ENCODE measurements at places on chromosomes 12 and 14.

GRCh38 chr12:75378354-75378753 lies 12.5 kb upstream of the GLIPR1L2 start:
- no peak for DNase-seq

GRCh38 chr14:62864588-62864987 lies 180.7 kb downstream of the KCNH5 start:
- DNase-seq: no peak

GRCh38 chr12:128698301-128698972 lies 125.3 kb downstream of the SLC15A4 start:
- DNase-seq: no peak

GRCh38 chr12:90987520-90987919 lies 17.3 kb downstream of the EPYC start:
- no peak for DNase-seq

GRCh38 chr14:44962334-44963043 lies 499 bp downstream of the TOGARAM1 start:
- DNase-seq: peak; percentile 57

DNA sequence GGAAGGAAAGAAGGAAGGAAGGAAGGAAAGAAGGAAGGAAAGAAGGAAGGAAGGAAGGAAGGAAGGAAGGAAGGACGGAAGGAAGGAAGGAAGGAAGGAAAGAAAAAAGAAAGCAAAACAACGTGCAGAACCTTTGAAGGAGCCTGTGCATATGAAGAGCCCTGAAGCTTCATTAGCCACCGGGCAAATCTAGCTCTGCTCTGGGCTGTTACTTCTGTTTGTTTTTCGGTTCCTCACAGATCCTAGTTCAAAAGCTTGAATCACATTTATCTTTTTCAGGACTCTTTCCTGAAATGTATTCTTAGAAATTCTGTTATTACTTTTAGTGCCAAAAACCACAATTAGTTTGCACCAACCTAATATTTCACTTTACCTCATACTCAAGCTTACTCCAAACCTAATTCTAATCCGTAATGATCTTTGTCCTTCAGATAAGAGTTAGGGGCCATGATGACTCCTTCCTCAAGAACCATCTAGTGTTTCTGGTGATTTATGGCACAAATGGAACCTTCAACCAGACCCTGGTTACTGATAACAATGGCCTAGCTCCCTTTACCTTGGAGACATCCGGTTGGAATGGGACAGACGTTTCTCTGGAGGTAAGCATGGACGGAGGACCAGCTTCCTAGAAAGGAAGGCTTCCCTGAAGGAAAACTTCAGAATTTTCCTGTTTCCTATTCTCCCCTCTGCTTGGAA lies 18.7 kb downstream of the A2ML1 start:
- DNase-seq: no peak

GRCh38 chr12:45464699-45465098 lies 248.8 kb downstream of the ANO6 start:
- DNase-seq: no peak

DNA sequence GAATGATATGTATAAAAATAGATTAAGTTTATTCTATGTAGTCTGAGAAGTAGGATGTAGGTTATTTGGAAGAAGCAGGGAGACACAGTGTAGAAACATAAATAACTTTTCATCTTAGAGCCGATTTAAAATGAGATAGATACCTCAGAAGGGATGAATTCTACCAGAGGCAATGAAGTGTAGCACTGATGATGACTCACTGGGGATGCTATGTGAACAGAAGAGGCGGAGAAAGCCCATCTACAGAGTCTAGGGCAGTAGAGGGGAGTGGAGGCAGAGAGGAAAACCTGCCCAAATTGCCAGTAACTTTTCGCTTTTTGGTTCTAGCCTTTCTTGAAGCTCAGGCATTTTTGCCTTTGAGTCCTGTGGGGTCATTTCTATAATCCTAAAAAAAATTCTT lies 451.8 kb downstream of the ATP23 start:
- no peak for DNase-seq

DNA sequence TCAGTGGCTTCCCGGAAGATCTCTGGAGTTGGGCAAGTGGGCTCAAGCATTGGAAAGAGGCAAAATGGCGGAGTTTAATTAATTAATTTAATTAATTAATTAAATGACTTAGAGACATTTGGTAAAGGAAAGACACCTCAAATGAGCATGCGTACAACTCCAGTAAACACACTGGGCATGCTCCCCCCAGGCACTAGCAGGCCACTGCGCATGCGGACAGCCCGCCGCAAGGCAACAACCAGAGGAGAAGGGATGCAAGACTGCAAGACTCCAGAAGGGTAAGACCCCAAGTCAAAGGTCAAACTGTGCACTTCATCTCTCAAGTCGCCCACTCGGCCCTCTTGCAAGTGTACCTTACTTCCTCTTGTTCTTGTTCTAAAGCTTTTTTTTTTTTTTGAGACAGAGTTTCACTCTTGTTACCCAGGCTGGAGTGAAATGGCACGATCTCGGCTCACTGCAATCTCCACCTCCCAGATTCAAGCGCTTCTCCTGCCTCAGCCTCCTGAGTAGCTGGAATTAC lies 57.8 kb upstream of the PSMC1 start:
- no peak for DNase-seq

DNA sequence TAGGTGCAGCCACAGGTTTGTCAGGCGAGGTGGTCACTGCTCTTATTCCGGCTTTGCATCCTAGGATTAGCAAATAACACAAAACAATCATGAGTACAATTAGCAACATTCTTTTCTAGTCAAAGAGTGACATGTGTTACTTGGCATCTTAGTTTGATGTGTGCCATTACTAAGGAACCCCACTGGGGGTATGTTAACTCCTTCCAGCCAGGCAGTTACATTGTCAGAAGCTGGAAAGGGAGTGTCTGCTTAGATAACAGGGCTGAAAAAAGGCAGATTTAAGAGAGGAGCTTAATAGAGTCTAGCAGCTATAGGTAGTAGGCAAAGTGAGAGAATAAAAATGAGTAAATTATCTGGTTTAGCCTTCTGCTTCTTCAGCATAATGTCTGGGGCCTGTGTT lies 30.5 kb upstream of the METAP2 start:
- DNase-seq: no peak

DNA sequence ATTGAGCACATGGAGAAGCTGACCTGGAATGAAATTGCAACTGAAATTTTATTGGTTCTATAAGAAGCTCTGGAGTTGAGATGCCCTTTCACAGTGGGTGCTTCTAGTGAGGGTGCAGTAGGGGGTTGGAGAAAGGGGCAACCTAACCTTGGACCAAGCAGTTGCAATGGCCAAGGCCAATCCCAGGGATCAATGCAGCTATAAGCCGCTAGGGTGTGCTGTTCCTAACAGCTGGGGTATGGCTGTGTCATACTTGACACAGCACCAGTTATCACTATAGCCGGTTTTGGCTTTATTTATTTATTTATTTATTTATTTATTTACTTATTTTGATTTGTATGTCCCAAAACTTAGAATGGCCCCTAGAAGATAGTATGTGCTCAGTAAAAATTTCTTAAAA lies 505.9 kb downstream of the FLRT2 start:
- DNase-seq: peak; percentile 9

- DNase-seq: no peak
Measured at GRCh38 chr12:109949089-109949488, 47.1 kb downstream of the GIT2 start.

- DNase-seq: no peak
Measured at GRCh38 chr14:84922370-84922769, 607.6 kb upstream of the FLRT2 start.

- no peak for DNase-seq
Measured at GRCh38 chr12:24027352-24027751, 77.9 kb upstream of the SOX5 start.

DNA sequence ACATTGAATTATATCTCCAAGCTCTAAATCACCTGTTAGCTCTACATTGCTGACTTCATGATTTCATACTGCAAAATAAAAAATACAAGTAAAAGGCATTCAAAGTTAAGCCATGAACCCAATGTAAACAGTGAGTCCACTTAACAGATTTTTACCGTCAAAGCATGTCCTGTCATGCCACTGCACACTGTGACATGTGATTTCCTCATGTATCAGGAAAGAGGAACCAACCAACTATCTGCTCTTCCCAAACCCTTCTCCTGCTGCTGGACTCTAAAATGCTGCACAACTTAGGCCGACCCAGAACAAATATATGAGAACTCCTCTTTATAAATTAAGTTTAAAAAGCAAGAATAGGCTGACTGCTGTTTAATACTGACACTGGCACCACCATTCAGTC lies 37.5 kb downstream of the TM7SF3 start:
- DNase-seq: no peak
